ENCODE measurements at places on chromosomes 1 and 21. TPM values are rescaled to one million over a fixed set of nuclear protein-coding genes. Genes with fewer than 3 reads are reported as not detected.

GRCh38 chr1:109191891-109192290, 21.8 kb upstream of the SARS1 start:
- H3K27ac ChIP-seq, result no peak overlapping the region
- no peak for DNase-seq
- no peaks in the 10 kb centered on the region for H3K36me3 ChIP-seq
- peaks cover 11% of the 10 kb centered on the region for H3K4me1 ChIP-seq
- H3K27me3 ChIP-seq, result no peaks in the 10 kb centered on the region
- no peak overlapping the region for H3K4me3 ChIP-seq

GRCh38 chr1:200945111-200945510, 50.4 kb downstream of the INAVA start:
- no peak overlapping the region for H3K27ac ChIP-seq
- H3K36me3 ChIP-seq, result no peaks in the 10 kb centered on the region
- no peaks in the 10 kb centered on the region for H3K4me1 ChIP-seq
- no peak overlapping the region for H3K4me3 ChIP-seq
- no peaks in the 10 kb centered on the region for H3K27me3 ChIP-seq
- DNase-seq, result no peak

DNA sequence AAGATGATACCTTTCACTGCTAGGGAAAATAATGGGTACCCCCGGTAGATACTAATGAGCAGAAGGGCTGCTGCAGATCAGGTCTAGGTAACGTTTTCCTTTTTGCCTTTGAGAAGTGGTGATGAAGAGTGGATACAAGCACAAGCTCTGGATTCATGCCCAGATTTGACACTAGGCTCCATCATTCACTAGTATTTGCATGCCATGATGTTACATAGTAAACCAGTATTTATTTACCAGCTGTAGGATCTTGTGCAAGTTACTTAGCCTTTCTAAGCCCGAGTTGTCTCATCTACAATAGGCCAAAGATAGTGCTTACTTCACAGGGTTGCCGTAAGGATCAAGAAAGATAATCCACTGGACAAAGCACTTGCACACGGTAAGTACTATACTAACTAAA, 14.2 kb downstream of the PTPN14 start:
- peaks cover 29% of the 10 kb centered on the region for H3K4me1 ChIP-seq
- H3K4me3 ChIP-seq, result no peak overlapping the region
- no peaks in the 10 kb centered on the region for H3K27me3 ChIP-seq
- no peaks in the 10 kb centered on the region for H3K36me3 ChIP-seq
- no peak overlapping the region for H3K27ac ChIP-seq
- DNase-seq, result no peak

GRCh38 chr1:3359351-3359750, 95.1 kb upstream of the ARHGEF16 start:
- no peak overlapping the region for H3K4me3 ChIP-seq
- H3K36me3 ChIP-seq, result no peaks in the 10 kb centered on the region
- H3K4me1 ChIP-seq, result no peaks in the 10 kb centered on the region
- H3K27ac ChIP-seq, result no peak overlapping the region
- no peaks in the 10 kb centered on the region for H3K27me3 ChIP-seq

DNA sequence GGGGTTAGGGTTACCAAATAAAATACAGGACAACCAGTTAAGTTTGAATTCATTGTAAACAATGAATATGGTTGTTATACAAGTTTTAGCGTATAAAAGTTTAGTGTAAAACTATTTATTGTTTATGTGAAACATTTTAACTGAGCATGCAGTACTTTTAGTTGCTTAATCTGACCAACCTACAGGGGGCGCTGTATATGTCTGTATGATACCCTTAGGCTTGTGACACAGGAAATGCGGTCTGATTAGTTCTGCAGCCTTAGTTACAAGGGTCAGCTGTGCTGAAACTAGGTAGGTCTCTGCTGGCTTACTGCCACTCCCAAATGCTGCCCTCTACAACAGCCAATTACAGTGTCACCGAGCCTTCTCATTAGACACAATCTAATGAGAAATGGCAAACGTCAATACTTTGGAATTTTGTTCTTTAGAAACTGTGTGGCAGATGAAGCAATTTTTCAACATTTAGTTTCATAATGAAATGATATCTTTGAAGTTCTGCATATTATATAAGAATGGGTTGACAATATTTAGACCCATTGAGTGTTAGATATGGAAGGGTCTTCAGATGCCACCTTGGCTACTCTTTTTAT, 56.2 kb downstream of the NTNG1 start:
- H3K36me3 ChIP-seq, result no peaks in the 10 kb centered on the region
- DNase-seq, result no peak
- H3K27me3 ChIP-seq, result no peaks in the 10 kb centered on the region

DNA sequence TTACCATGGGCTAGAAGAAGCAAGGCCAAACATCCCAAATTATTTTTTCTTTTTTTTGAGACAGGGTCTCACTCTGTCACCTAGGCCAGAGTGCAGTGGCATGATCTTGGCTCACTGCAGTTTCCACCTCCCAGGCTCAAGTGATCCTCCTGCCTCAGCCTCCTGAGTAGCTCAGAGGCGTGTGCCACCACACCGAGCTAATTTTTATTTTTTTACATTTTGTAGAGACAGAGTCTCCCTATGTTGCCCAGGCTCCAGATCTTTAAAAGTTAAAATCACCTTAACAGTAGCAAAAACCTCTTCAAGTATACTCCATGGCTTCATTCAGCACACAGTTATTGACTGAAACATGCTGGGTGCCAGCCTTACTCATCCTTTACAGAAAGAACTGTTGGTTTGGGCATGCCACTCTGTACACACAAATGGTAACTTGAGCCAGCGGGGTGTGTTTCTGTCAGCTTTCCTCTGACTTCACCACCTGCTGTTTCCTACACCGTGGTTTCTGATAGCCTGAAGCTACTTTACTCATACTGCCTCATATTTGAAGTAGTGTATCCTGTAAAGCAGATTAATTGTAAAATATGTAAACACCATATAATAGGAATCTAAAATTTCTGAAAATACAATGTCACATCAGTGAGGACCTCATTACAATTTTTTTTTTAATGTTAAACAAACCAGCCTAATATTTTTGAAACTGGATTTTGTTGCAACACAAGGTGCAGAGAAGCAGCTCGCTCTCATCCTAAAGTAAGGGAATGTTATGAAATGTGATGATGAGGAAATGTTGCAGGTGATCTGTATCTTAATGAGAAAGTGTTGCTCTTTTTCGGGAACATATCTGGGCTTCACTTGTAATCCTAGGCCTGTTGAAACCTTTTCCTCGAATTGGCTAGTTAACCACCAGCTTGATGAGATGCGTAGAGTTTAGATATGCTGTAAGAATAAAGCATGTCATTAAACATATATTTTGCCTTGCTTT, 113.9 kb downstream of the ATP5PO start:
- no peaks in the 10 kb centered on the region for H3K27me3 ChIP-seq
- peaks cover 12% of the 10 kb centered on the region for H3K36me3 ChIP-seq
- H3K27ac ChIP-seq, result no peak overlapping the region
- no peak overlapping the region for H3K4me3 ChIP-seq
- DNase-seq, result no peak

EIF2D gene
- total RNA-seq, result 49.8 TPM

OR2M3 gene
- total RNA-seq, result not detected

Measured in upper lobe of right lung (tissue), 1 donor.